ENCODE measurements at places on chromosomes 1 and 21.

DNA sequence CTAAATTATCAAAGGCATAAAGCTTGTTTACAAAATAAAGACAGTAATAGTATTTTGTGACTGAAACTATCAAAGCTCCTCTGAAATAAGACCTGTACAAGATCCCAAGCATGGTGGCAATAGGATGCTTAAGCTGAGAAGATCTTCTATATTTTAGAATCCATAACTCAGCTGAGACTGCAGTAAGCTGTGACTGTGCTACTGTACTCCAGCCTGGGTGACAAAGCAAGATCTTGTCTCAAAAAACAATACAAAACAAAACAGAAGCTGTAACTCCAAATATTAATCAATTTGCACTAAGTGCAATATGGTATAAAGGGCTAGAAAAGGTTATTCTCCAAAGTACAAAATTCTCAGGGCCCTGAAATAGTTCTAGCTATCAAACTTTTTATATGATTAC is 55.8 kb upstream of the CPLANE2 start:
- no peak for DNase-seq

GRCh38 chr1:156849151-156849496 is 9.8 kb downstream of the INSRR start:
- DNase-seq = no peak

- no peak for DNase-seq
These were observed 490.1 kb downstream of the NEGR1 start for GRCh38 chr1:71792264-71792663.

GRCh38 chr1:9061252-9061960 is 8.0 kb downstream of the SLC2A5 start:
- no peak for DNase-seq

- DNase-seq = no peak
These were observed 16.5 kb upstream of the ZC3H11B start for GRCh38 chr1:219629296-219629880.

DNA sequence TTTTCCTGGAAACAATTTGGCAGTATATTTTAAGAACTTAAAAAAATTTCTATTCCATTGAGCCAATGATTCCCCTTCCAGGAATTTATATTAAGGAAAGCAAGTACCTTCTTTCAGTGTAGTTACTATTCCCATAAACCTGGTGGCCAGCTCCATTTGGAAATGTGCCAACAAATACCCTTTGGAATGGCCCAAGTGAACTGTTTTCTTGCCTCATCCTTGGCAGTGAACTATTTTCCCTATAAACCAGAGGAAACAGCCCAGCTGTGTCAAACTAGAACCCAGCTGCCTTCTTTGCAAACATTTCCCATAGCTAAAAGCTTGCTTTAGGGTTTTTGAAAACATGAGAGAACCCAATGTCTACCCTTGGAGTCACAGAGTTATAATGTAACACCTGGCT is 496.9 kb downstream of the NEGR1 start:
- no peak for DNase-seq

GRCh38 chr1:68081775-68082283 is 31.4 kb upstream of the DIRAS3 start:
- no peak for DNase-seq

GRCh38 chr1:71435951-71436350 is 355.1 kb upstream of the ZRANB2 start:
- DNase-seq = no peak

- DNase-seq = no peak
These were observed 197.1 kb downstream of the KAZN start for GRCh38 chr1:14795589-14795988.

- no peak for DNase-seq
These were observed 35.5 kb upstream of the ATP6V1G3 start for GRCh38 chr1:198575798-198576641.

DNA sequence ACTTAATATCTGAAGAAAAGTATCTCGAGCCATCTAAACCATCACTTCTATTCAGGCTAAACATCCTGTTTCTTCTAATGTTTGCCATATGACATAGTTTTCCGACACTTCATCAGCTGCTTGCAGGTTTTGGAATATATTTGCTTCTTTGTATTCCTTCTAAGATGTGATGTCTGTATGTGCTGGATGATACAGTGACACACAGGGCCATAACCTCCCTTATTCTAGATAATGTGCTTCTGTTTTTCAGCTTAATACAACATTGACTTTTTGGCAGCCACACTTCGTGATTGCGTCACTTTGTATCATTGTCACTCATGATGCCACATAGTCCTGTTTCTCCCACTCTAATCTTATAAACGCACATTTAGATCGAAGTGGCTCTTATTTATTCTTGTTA is 156.3 kb downstream of the CRB1 start:
- no peak for DNase-seq

GRCh38 chr1:42777852-42778251 is 6.9 kb upstream of the TMEM269 start:
- DNase-seq = no peak

DNA sequence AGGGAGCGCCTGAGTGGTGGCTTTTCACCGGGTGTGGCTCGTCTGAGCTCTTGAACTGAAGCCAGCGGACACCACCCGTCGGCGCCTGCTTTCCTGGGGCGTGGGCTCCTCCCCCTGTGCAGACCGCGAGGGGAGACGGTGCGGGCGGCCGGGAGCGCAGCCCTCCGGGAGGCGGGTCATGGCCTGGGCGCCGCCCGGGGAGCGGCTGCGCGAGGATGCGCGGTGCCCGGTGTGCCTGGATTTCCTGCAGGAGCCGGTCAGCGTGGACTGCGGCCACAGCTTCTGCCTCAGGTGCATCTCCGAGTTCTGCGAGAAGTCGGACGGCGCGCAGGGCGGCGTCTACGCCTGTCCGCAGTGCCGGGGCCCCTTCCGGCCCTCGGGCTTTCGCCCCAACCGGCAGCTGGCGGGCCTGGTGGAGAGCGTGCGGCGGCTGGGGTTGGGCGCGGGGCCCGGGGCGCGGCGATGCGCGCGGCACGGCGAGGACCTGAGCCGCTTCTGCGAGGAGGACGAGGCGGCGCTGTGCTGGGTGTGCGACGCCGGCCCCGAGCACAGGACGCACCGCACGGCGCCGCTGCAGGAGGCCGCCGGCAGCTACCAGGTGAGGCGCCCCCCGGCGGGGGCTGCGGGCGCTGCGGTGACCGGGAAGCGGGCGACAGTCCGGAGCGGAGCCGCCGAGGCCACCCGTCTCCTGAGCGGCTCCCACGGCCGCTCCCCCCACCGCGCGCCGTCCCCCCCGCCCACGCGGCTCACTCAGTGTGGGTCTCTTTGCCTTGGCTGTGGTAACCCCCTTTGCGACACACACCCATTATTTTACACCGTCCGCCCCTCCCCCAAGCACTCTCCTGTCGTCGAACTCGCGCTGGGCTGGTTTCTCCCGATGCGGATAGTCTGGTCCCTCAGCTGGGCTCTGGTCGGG is at the start of gene TRIM58:
Gene TRIM58, plus strand, starts transcription at position 119 of the 916 bp plus-strand sequence. Its CDS starts 60 bp downstream, at position 179.
- DNase-seq = peak; percentile 48

DNA sequence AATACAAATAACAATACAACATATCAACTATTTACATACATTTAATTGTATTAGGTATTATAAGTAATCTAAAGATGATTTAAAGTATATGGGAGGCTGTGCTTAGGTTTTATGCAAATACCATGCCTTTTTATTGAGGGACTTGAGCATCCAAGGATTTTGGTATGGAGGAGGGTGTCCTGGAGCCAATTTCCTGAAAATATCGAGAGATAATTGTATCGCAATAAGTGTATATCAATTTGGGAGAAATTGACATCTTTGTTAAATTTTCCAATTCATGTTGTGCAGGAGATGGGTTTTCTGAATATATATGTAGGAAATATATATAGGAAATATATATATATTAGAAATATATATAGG is 63.5 kb downstream of the ATP1A1 start:
- no peak for DNase-seq

DNA sequence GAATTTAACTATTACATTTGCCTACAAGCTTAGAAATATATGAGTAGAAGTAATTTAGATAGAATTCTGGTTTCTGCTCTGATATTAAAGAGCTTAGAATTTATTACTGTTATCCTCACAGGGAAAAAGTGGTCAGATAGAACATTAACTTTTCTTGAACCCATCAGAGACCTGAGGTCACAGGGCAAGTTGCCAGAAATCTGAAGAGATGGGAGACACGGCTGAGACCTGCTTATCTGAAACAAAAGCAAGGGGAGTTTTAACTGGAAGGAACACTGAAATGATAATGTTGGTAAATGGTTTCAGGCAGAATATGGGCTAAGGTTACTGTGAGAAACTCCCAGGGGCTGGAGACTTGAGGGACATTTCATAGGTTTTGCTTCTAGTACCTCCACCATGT is 28.0 kb upstream of the USP25 start:
- DNase-seq = no peak

DNA sequence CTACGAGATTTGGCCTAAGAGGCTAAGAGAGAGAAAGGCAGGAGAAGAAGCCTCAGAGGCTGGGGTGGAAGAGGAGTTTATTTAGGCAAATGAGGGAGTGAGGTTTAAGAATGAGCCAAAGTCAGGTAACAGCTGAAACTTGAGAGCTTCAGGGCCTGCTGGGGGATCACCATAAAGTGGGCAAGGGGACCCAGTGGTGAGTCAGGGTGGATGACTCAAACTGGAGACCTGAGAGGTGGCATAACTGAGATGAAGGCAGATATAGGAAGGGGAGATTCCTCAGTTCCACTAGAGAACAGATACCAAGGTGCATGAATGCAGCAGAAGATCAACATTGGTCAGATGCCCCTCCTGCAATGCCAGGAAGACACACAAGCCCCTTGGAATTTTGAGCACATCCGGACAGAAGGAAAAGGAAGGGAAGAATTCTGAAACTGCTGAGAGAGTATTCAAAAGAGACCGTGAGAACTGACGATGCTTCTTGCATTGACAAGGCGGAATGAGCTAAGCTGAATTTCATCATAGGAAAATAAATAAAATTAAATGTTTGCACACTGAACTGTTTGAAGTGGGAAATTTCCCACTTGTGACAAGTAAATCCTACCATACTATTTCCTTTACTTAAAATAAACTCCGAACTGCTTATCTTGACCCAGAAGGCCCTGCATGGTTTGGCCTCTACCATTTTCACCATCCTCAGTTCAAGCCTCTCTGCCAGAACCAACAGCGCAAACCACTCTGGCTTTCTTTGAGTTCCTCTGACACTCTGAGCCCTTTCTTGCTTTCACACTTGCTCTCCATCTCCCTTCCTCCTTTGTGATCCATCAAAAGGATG is 94.1 kb downstream of the NMNAT2 start:
- no peak for DNase-seq

- DNase-seq = no peak
These were observed 10.6 kb downstream of the GBP5 start for GRCh38 chr1:89261926-89262515.

DNA sequence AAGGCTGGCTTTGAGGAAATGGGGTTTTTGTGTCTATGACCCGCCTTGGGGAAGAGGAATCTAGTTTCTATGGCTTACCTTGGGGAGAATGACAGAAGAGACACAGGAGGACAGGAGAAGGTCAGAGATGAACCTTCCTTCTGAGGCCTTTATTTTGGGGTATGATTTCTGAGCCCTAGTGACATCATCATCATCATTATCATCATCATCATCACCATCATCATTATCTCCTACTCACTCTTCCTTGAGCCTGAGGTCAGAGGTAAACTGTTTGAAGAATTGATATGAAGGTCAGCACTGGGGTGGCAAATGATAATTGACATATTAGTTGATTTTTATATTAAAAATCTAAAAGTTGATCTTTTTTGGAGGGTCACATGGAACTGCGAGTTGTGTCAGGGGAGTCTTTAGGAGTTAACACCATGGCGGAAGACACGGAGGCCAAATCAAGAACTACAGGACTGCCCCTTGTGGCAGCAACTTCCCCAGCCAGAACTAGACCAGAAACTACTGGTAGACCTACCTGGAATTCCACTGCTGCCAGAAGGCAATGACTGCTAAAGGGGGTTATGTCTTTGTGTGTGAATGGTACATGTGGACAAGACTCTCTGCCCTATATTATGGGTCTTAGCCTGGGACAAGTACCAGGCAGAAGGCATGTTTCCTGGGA is 49.8 kb upstream of the WLS start:
- no peak for DNase-seq

GRCh38 chr1:22379566-22379965 is 72.1 kb upstream of the ZBTB40 start:
- no peak for DNase-seq

- DNase-seq = no peak
These were observed 8.5 kb downstream of the WNT2B start for GRCh38 chr1:112517231-112517630.

GRCh38 chr1:97433094-97433823 is 487.6 kb downstream of the DPYD start:
- DNase-seq = no peak

- DNase-seq = no peak
These were observed 21.6 kb upstream of the CCSAP start for GRCh38 chr1:229364207-229365065.

- no peak for DNase-seq
These were observed 26.5 kb upstream of the KRTAP19-8 start for GRCh38 chr21:31064803-31065202.

DNA sequence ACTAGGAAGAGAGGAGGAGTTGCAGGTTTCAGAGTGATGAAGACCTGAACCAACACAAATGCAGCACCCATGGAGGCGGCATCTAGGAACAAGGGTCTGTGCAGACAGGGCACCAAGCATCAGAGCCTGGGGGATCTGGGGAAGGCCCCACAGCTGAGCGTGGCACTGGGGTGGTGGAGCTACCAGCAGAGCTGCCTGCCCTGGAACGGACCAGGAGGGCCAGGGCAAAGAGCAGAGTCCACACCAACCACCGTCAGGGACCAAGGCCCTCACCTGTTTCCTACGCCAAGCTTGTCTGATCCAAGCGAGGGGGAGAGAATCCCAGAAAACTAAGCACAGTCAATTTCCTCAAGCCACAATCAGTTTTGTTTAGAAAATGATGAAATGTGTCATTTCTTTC is 79.0 kb upstream of the SYT6 start:
- no peak for DNase-seq

DNA sequence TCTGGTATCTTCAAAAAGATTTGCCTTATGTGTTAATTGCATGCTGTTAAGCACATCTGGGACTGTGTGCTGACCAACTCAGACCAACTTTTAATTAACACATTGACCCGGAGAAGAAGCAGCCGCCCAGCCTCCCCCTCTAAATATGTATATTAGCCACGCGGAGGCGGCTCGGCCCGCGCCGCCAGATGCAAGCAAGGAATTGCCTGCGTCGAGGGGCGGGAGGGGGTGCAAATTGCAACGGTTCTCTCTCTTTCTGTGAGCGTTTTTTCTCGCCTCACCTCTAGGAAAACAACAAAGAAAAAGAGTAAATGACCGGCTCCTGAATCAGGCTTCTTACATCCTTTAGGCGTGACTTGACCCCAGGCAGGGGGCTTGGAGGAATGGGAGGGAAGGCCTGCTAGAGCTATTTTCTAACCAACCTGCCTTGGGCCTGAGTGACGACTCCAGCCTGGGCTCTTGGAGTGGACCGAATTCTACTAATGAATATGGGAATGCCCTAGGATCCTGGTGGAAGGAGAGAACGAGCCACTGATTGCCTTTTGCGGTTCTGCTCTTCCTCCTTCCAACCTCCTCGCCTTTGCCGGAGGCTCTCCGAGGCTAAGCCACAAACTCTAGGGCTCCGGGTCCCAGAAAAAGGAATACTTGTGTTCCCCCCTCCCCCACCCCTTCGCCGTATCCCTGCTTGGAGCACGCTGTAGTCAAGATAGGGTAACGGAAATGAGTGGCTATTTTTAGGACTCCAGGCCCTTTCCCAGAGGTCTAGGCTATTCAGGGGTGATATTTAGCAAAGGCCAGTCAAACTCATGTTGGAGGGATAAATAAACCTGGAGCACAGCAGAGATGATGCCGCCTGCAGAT is 417.0 kb upstream of the ESRRG start:
- no peak for DNase-seq

GRCh38 chr1:146036965-146037646 is 15.6 kb upstream of the HJV start:
- peak; percentile 51 for DNase-seq
